GDM1 (cell line): ENCODE measurements at places on chromosomes 3 and 15.

DNA sequence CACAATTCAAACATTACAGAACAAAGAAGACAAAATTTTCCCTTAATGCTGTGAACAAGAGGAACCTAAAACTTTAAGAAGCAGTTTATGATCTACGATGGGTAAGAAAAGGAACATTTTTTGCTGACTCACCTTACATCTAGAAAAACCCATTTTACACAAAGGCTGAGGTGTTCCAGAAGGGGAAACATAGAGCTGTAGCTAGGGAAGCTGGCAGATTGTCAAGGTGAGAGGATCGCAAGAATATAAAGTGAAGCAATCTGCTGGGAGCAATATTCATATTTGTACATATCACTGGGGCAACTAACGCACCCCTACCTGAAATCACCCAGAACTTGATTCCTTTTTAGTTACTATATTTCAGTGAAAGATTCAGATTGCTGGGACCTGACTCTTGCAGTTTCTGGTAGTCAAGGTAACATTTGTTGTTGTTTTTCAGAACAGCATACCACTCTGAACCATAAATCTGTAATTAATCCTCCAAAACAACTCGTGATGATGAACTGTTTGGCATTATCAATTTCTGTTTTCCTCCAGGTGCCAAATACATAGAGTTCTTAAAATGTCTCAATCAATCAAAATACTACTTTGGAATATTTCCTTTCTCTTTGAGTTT is 184.1 kb upstream of the LRRC3B start:
- DNase-seq, result no peak

- DNase-seq, result no peak
Observed at GRCh38 chr15:56036546-56037067, 43.2 kb upstream of the NEDD4 start.

GRCh38 chr3:196774191-196774820 is 34.6 kb downstream of the PAK2 start:
- peak; percentile 1 for DNase-seq

- DNase-seq, result no peak
Observed at GRCh38 chr15:39363761-39364586, 216.9 kb upstream of the THBS1 start.

DNA sequence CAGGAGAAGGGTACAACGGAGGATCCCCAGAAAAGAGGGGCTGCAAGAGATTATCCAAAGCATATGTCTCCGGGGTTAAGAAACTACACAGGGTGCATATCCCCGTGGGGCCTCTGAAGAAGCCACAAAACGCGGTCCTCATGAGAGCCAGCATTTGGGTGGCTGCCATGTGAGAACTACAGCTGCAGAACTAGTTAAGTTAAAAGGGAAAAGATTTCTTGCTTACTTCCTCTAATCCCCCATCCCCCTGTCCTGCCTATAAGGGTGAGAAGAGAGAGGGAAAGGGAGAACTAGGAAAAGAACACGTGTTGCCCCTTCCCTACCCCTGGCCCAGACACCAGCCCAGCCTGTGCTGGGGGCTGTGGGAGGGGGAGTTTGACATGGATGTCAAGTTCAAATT is 70.4 kb upstream of the PCSK6 start:
- DNase-seq, result no peak

- no peak for DNase-seq
Observed at GRCh38 chr15:29420188-29420587, 150.6 kb upstream of the NSMCE3 start.

GRCh38 chr3:133457465-133458067 is 57.7 kb downstream of the BFSP2 start:
- DNase-seq, result no peak

DNA sequence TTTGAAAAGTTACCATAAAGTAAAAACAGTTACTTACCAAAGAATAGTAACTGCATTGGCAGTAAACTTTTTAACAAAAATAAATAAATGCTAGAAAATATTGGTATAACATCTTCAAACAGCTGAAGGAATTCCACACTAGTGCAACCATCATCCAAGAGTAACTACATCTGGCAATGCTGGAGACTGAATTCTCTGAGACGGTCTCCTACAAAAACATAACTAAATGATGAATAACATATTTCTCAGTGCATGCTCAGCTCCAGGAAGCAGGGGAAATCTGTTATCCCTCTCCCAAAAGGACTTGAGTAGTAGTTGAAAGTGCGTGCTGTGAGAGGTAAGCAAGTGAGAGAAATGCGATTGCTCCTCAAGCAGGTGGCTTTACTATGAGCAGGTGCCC is 526.8 kb upstream of the CCDC54 start:
- DNase-seq, result no peak

DNA sequence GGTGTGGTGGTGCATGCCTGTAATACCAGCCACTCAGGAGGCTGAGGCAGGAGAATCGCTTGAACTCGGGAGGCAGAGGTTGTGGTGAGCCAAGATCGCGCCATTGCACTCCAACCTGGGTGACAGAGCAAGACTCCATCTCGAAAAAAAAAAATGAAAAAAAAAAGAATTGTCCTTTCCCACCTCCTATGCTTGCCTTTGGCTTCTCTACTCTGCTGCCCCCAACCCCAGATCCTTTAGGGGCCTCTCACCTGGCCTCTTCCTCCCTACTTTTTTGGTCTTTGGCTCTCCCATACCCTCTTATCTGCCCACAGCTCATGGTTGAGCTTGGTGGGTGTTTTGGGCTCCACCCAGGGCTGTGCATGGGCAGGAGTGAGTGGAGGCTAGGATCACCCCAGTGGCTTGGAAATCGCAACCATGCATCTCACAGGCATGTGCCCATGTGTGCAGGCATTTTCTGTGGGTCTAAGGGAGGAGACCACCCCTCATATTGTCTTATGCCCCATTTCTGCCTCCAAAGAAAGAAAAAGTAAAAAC is 2.1 kb upstream of the SHISA5 start:
- no peak for DNase-seq

- DNase-seq, result no peak
Observed at GRCh38 chr15:37109168-37109871, 9.0 kb upstream of the MEIS2 start.

- DNase-seq, result no peak
Observed at GRCh38 chr3:19384868-19385267, 236.6 kb downstream of the KCNH8 start.

DNA sequence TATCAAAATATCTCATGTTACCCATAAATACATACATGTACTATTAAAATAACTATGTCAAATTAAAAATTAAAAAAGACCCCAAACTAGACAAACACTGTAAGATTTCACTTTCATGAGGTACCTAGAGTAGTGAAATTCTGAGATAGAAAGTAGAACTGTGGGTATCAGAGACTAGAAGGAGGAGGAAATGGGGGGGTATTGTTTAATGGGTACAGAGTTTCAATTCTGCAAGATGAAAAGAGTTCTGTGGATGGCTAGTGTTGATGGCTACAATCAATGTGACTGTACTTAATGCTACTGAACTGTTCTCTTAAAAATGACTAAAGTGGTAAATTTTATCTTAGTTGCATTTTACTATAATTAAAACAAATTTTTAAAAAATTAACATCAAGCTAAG is 36.6 kb downstream of the RFX7 start:
- DNase-seq, result no peak

- DNase-seq, result no peak
Observed at GRCh38 chr3:164460851-164461250, 617.4 kb downstream of the SI start.

GRCh38 chr3:197468167-197468566 is 87.6 kb downstream of the BDH1 start:
- DNase-seq, result no peak

- no peak for DNase-seq
Observed at GRCh38 chr3:53202331-53203015, 41.5 kb downstream of the PRKCD start.

DNA sequence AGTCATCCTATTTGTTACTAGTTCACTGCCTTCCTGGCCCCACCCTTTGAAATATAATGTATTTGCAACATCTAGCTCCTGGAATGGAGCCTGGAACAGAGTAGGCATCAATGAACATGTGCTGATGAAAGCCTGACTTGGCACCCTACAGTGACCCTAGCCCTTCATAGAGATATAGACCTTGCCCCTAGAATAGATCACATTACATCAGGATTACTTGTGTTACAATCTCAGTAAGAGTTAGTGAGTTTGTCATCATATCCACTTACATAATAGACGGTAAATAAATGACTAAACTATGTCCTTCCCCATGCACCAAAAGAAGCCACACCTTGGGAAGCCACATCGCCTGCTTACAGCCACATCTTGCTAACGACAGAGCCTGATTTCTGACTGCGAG is 110.5 kb upstream of the WNT5A start:
- no peak for DNase-seq

DNA sequence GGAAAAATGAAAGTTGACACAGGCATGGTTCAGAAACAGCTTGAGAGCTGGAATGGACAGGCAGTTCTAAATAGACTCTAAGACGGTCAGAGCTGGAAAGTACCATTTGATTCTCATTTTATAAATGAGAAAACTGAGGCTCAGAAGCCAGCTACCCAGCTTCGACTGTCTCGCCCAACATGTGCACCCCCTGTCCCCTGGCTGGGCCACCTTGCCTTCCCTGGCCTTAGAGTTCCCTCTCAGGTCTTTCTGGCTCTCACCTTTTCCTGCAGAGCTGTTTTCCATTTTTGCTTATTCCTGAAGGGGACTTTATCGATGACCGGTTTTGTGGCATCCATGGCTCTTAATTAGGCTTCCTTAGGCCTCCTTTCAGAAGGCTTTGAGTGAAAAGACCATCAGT is 17.3 kb upstream of the DOCK3 start:
- no peak for DNase-seq
